Nucleus accumbens (tissue), 56 donors: ENCODE measurements at places on chromosomes 2 and 18.

GRCh38 chr18:25454270-25454659 lies 102.3 kb upstream of the ZNF521 start:
- no peak for DNase-seq

GRCh38 chr2:85277416-85278158 lies 50.2 kb downstream of the TGOLN2 start:
- DNase-seq: no peak

GRCh38 chr2:14385043-14385442 lies 247.5 kb upstream of the LRATD1 start:
- no peak for DNase-seq

- DNase-seq: no peak
Observed at GRCh38 chr2:202102425-202103000, 29.5 kb downstream of the KIAA2012 start.

DNA sequence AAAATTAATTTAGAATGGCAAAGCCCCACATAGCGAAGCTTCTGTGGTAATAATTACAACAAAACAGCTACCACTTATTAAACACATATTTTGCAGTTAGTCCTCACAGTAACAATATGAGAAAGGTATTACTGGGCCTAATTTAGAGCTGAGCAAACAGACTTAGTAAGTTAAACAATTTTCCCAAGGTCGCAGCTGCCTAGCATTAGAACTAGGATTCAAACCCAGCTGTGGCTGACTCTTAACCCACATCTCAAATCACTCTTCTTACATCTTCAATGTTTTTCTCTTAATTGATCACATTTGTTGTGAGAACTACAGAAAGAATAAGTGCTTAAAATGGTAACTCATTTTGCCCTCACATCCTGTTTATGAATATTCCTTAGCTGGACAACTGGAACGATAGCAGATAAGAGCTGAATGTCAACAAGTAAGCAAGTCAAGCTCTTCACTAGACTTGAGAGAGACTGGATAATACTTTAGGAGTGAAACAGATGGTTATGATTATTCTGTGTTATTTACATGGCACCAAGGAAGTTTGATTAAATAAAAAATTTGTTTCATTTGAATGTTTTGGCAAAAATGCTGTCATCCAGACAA lies 59.4 kb upstream of the TMEM17 start:
- no peak for DNase-seq

DNA sequence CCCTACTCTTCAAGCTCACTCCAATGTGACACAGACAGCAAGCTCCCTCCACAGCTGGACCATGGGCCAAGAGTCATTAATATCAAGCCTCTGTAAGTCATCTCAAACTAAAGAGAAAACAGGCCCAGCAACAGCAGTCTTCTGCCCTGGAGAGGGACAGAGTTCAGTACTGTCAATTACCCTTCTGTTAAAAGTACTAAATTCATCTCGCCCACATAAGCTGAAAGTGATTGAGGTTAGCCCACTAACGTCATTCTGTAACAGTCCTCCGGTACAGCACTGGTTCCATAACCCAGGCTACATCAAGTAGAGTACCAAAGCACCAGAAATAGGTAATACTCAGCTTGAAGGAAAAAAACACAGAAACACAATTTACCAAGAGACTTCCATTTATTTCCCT lies 25.9 kb downstream of the THADA start:
- DNase-seq: no peak

- DNase-seq: no peak
Observed at GRCh38 chr18:55317864-55318263, 270.1 kb downstream of the TCF4 start.

GRCh38 chr2:105645031-105645937 lies 99.4 kb upstream of the NCK2 start:
- no peak for DNase-seq

- DNase-seq: no peak
Observed at GRCh38 chr2:44931198-44931780, 10.2 kb upstream of the SIX3 start.

DNA sequence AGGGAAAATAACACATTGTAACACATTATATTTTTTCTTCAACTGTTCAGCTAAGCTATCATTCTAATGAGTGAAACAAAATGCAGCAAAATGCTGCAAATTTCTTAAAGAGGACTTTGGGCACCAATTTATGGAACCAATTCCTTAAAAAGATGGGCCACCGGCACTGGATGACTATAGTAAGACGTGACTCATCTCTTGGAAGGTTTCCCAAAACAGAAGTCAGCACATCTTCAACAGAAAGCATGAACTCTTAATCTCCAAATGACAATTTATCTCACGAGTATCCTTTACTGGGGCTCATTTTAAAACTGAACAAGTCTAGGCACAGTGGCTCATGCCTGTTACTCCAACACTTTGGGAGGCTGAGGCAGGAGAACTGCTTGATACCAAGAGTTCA lies 213.4 kb downstream of the CDH20 start:
- DNase-seq: no peak

DNA sequence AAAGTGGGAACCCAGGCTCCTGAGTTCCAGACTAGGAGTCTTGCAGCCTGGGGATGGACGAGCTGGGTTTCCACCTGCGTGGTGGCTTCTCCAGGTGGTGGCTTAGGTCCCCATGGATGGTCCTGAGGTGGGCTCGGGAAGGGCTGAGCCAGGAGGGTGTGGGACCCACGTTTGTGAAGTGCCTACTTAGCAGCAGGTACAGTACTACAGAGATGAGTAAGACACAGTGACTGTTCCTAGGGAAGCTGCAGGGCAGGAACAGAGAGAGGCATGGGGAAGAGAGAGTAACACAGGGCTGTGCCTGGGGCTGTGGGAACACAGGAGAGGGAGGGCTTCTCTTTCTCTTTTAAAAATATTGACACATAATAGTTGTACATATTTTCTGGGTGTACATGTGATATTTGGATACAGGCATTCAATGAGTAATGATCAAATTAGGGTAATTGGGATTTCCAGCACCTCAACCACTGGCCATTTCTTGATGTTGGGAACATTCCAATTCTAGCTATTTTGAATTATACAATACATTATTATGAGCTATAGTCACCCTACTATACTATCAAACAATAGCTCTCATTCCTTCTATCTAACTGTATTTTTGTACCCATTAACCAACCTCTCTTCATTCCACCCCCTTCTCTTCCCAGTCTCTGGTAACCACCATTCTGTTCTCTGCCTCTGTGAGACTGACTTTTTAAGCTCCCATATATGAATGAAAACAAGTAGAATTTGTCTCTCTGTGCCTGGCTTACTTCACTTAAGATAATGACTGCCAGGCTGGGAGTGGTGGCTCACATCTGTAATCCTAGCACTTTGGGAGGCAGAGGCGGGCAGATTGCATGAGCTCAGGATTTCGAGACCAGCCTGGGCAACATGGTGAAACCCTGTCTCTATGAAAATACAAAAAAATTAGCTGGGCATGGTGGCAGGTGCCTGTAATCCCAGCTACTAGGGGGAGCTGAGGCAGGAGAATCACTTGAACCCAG lies 15.0 kb downstream of the TOGARAM2 start:
- no peak for DNase-seq

GRCh38 chr2:188576651-188577050 lies 285.0 kb downstream of the GULP1 start:
- DNase-seq: no peak

GRCh38 chr2:35741556-35741955 lies 614.0 kb upstream of the CRIM1 start:
- DNase-seq: no peak

GRCh38 chr18:58209326-58209725 lies 165.3 kb downstream of the NEDD4L start:
- no peak for DNase-seq

GRCh38 chr18:79554945-79555645 lies 124.5 kb upstream of the CTDP1 start:
- no peak for DNase-seq

- DNase-seq: no peak
Observed at GRCh38 chr2:19312949-19313348, 45.5 kb downstream of the OSR1 start.

- DNase-seq: no peak
Observed at GRCh38 chr2:134232868-134233727, 20.8 kb upstream of the MGAT5 start.

DNA sequence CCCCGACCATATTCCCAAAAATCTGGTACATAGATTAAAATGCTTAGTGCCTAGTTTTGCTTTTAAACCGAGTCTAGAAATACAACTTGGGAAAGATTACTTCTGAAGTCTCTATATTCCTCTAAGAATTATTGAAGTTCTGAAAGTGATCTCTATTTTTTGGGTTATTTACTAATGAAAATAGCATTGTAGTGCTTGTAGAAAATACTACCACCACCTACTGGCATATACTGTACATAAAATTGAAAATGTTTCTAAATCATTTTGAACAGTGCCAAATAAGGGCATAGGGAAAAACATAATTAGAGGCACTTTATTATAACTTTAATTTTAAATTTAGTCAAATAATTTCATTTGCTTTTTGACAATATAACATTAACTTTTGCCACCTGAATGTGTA lies 1399.6 kb upstream of the ZEB2 start:
- no peak for DNase-seq

DNA sequence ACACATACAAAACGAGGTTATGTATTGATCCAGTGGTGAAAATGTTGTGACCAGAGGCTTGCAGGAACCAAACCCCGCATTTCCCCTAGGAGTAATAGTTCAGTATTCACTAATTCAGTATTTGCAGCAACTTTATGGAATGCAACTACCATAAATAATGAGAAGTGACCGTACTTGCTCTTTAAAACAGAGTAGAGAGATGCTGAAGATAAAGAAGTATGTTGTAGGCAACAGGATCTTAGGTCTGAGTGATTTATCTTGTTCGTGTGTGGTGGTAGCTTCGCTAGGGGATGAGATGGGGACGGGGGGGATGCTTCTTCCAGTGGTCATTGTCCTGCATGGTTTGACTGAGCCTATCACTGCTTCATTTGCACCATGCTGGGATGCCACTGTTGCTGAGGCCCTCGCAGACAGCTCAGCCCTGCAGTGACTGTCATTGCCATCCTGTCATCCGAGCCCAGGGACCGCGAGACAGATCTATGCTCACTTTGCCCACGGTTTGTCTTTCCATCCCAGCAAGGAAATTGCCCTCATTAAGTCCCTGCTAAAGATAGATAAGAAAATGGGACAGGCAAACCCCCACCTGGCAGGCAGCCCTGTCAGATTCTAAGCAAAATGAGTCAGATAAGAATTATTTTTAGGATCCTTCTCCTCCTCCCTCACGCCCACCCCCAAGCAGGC lies 181.3 kb downstream of the CTIF start:
- no peak for DNase-seq
